ENCODE measurements at places on chromosomes 12 and 14.

GRCh38 chr14:103846543-103847450 lies 578 bp downstream of the PPP1R13B start:
- peak; percentile 28 for DNase-seq

DNA sequence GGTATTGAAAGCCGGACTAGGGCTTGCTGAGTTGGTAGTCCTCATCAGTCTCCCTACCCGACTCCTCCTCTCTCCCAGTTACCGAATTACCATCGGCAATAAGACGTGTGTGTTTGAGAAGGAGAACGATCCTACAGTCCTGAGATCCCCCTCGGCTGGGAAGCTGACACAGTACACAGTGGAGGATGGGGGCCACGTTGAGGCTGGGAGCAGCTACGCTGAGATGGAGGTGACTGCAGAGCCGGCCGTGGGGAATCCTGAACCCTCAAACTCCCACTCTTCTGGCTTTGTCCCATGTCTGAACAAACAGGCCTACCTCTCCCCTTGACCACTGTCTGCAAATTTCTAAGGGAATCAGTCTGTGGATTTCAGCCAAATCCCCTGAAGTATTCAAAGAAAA lies 82.9 kb downstream of the ACACB start:
- DNase-seq, result no peak

GRCh38 chr14:99606359-99606758 lies 2.4 kb upstream of the CCDC85C start:
- no peak for DNase-seq

GRCh38 chr14:55707365-55707804 lies 127.4 kb downstream of the KTN1 start:
- DNase-seq, result peak; percentile 20

DNA sequence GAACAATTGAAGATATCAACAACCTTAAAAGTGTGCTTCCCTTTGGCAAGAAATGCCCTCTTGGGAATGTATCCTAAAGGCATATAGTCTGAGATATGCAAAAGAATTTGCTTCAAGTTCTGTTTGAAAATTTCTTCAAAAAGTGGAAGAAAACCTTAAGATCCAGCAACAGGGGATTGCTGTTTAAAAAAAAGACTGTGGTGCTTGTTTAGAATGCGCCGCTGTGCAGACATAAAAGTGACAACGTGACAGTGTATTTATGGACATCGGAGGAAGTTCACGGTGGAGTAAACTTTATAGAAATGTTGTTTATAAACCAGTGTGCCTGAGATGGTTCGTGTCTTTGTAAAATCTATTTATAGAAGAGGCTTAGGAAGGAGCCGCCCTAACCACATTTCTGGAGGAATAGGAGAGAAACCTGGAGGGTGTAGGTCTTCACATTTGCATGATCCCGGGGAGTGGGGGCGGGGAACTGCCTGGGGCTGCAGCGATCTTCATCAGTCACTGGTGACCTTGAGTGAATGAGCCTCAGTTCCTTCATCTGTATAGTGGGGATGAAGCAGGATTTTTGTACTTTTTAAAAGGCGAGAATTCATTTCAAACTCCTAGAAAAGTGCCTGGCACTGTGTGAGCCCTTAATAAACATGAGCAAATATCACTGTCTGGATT lies 27.5 kb downstream of the ADGRD1 start:
- DNase-seq, result no peak

- DNase-seq, result no peak
Measured at GRCh38 chr12:131867471-131867870, 27.0 kb upstream of the ULK1 start.

GRCh38 chr14:50736932-50737419 lies 68.9 kb upstream of the SAV1 start:
- DNase-seq, result no peak

GRCh38 chr12:103583008-103583407 lies 4.1 kb upstream of the STAB2 start:
- no peak for DNase-seq

- no peak for DNase-seq
Measured at GRCh38 chr14:77861201-77861600, 61.3 kb downstream of the ADCK1 start.

GRCh38 chr12:21801522-21802288 lies 27.2 kb upstream of the KCNJ8 start:
- no peak for DNase-seq

GRCh38 chr12:62760779-62761178 lies 174.2 kb downstream of the PPM1H start:
- DNase-seq, result no peak

DNA sequence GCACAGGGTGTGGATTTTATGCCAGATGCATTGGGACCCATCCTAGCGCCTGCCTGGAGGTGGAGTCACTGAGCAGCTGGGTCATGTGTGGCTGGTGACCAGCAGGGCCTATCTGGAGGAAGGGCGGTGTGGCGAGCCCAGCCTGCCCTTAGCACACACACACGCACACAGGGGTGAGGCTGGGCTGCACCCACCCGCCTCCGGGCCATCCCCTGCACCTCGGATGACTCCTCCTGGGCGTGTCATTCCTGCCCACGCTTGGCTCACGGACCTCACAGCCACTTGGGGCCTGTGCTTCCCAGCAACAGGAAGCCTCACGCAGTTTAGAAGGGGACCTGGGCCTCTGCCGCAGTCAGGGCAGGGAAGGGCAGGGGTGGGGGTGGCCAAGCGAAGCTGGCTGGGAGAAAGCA lies 36.2 kb upstream of the FZD10 start:
- no peak for DNase-seq

- DNase-seq, result no peak
Measured at GRCh38 chr12:85821206-85821605, 15.0 kb downstream of the RASSF9 start.

DNA sequence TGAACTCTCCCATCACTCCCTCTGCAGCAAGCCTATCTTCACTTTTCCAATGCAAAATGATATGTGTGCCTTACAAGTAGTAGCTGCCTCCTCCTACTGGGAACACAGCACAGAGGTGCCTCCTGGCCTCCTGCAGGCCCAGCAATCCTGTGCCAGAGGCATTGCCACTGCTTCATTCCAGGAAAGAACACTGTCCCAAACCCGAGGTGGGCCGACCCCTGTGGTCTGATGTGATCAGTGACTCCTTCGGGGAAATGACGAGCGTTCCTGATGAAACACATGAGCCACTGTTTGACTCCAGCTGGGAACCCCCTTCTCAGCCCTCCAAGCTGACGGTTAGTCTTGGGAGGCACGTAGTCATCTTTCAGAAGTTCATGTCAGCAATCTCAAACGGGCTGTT lies 19.5 kb downstream of the PSMC1 start:
- DNase-seq, result no peak

Measured in SW 1271 (cell line).